Stimulated activated CD8-positive, alpha-beta memory T cell treated with anti-CD3 and anti-CD28 coated beads, Interleukin-7, amount 100 ng/mL, for 4 hours (primary cell): ENCODE measurements at places on chromosomes 2 and 18.

GRCh38 chr18:13481820-13482617, 244.3 kb downstream of the FAM210A start:
- no peak for DNase-seq

DNA sequence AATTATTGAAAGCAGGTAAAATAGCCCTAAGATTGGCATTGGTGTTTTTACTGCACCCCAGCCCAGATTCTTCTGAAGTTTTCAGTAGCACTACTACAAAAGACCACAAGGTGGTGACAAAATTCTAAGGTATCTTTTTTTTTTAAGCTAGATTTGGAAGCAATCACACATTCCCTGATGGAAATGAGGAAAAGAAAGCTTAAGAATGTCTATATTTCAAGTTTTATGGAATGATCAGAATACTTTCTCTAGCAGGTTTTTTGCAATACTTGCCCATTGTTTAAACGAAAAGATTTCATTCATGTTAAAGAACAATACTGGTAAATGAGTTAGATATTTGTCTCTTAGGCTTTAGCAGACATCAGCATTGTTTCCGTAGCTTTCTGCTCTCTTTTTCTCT, 32.1 kb upstream of the ZNF638 start:
- no peak for DNase-seq

DNA sequence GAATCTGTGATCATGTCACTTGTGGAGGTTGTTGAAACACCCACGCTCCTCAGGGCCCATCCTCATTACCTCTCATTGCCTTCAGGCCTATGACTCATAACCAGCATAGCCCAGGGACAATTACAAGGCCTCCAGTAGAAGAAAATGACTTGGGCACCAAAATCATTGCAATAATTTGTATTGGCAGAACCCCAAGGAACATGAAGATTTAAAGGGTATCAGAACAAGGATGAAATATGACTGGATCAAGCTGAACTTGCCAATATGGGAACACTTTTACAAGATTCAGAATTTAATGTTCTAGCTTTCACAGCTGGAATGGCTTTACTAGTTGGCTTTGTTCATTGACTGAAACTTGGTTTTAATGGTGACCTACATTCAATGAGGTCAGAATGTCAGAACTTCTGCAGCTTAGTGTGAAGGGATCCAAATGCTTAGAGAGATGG, 156.4 kb downstream of the COPS8 start:
- DNase-seq = no peak

DNA sequence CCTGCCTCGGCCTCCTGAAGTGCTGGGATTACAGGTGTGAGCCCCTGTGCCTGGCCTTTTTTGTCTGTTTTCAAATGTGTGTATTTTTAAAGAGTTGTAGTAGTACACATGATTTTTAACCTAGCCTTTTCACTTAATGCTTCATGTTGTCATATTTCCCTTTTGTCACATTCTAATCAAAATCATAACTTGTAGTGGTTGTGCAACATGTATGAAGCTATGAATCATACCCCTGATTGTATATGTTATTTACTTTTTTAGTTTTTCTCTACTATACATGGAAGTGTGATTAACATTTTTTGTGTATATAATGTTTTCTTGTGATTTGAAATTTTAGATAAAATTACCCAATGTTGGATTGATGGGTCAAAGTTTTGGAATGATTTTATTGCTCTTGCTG, 8.5 kb downstream of the GEN1 start:
- DNase-seq = no peak

DNA sequence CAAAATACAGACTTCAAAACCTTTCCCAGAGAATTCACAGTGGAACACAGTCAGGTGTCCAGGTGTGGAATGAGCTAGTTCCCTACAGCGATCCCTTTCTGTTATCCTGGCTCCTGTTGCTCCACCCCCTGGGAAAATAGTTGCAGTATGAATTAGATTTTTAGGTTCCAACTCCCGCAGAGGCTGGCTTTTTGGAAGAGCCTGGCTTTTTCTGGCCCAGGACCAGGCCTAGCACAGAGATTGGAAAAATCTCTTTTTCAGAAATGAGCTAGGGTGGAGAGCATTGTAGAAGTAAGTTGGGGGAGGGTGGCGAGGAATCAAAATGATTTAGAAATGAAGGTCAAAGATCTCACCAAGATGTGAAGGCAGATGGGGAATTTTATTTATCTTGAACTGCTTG, 27.1 kb downstream of the COL5A2 start:
- no peak for DNase-seq

- DNase-seq = no peak
Observed at GRCh38 chr18:1965541-1965940, 605.8 kb downstream of the METTL4 start.

GRCh38 chr2:197633109-197633657, 42.2 kb downstream of the RFTN2 start:
- DNase-seq = no peak

DNA sequence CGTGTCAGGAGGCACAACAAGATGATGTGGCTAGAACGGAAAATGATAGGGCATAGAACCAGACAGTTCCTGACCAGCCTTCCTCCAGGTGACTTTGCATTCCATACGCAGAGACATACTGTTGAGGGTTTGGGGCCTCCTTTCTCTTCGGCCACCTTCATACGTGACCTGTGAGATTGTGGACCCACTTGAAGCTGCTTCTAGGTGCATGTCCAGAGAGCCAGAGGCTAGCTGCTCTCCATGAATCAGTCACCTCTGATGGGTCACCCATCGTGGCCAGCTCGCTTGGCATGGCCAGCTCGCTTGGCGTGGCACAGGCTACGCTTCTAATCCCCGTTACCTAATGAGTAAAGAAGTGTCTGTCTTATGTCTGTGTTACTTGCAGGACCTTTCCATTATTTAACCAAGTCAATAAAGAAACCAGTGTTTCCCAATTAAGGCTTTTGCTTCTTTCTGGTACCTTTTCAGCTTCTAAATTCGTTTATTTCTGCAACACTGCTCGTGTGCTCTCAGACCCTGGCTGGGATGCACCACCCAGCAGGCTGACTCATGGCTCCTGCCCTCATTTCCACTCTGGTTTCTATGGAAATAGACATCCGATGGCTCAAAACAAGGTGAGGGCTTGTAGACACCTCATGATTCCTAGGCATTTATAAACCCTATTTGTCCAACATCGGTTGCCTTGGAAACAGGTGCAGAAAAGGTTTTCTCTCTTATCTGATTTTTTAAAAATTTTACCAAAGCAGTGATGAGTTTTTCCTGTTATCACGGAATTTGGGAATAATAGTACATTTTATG, 86.7 kb upstream of the B3GNT7 start:
- no peak for DNase-seq

GRCh38 chr18:25630682-25631081, 278.7 kb upstream of the ZNF521 start:
- DNase-seq = no peak

DNA sequence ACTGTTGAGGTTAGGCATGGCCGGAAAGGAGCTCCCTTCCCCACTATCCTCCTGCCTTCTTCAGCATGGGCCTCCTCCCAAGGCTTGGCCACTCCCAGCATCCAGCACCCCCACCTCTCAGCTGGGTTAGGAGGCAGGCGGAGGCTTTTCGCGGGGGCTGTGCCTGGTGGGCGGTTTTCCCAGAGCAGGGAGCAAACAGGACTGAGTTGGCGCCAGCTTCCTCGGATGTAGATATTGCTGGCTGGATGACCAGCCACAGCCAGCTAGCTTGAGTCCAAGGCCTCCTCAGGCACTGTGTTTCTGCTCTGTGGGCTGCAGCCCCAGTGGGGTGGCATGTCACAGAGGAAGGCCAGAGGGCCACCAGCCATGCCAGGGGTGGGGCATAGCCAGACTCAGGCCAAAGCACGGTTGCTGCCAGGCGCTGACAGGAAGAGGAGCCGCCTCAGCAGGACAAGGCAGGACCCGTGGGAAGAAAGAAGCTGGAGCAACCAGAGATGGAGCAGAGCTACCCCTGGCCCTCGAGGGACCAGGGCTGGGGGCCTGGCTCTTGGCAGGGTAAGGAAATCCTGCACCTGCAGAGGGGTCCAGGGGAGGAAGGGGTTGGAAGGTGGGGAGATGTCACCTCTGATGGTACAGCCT, at the start of gene TCF23:
TSS of gene TCF23 (plus strand) at position 204 of the 639 bp plus-strand sequence. CDS start at position 334, 130 bp downstream.
- DNase-seq = no peak

DNA sequence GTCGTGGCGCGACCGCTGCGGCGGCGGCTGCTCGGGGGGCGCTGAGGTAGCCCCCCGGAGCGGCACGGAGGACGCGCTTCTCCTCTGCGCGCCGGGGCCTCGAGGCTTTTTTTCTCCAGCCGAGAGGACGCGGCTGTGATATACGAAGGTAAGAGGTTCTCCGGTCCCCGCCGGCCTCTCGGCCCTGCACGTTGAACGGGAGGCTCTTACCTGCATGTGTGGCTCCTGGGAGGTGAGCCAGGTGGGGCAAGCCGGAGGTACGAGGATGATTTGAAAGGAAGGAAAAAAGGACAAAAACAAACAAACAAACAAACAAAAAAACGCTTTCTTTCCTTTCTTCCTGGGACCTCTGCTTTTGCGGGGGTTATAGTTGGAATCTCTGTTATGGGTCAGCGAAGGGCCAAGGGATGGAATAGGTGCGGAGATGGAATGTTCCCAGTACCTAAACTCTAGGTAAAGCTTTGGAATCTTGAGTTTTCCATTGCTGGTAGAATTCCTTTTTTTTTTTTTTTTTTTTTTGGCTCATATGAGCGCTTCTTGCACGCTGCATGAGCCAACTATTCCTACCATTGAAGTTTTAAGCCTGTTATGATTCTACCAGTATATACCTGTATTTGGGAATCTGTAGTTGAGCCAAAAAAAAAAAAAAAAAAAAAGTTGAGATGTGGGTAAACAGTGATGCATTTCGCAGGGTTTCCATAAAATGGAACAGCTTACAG, 674 bp downstream of the PTPN4 start:
- no peak for DNase-seq

DNA sequence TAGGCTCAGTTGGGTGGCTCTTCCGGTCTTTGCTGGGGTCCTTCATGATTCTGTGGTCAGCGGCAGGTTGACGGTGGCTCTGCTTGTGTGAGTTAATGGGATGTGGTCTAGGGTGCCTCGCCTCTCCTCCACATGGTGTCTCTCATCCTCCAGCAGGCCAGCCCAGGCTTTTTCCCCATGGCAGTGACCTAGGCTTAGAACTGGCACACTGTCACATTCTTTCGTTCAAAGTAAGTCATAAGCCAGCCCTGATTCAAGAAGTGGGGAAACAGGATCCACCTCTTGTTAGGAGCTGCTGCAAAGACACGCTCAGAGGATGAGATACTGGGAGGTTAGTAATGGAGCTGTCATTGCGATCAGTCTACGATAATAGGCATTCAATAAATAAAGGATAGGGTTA, 46.0 kb upstream of the CTIF start:
- no peak for DNase-seq

DNA sequence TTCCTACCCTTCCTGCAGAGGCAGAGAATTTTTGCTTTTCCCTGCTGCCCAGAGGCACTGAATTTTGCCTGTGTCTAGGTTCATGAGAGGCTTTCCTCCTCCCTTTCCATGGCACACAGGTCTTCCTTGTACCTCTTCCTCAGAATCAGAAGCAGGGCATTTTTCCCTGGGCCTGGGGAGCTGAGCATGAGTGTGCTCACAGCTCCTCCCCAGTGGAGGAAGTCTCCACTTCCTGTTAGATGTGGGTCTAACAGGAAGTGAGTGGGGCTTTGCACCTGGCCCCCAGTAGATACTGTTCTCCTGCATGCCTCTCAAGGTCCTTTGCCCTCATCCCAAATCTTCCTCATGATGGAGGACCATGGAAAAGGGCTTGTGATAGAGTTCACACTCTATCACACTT, 297.2 kb upstream of the FIGN start:
- DNase-seq = no peak

DNA sequence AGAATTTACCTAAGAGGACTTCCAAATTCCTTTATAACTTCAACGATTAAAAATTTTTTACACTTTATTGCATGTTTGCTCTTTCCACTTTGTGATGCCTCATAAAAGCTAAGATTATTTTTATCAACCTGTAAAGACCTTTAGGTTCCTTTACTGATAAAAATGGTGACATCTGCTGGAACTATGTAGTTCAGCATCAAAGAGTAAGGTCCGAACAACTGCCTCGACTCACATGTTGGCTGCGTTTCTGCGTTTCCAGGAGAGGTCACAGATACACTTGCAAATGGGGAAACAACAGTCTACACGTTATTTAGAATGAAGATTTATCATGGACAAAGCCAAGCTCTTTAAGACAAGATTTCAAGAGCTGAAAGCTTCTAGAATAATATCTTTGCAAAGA, 18.8 kb upstream of the TMX3 start:
- no peak for DNase-seq

DNA sequence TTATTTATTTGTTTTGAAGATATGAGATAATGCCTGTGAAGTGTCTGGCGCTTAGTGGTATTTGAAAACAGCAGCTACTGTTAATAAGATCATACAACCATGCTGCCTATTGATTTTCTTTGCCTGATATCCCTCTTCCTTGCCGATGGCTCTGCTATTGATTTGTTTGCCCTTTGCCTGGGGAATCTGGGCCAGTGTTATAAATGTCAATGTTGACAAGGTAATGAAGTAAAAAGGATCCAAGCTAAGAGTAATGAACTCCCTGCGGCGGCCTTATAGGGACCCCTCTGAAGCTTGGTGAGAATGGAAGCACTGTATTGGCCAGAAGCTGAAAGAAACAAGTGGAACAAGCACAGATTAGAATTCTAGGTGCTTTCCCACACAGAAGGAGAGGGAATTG, 854.6 kb downstream of the CNTNAP5 start:
- DNase-seq = no peak
